ENCODE measurements at places on chromosomes 1 and 21.

GRCh38 chr1:2088458-2088857 lies 38.2 kb downstream of the PRKCZ start:
- no peak for DNase-seq

DNA sequence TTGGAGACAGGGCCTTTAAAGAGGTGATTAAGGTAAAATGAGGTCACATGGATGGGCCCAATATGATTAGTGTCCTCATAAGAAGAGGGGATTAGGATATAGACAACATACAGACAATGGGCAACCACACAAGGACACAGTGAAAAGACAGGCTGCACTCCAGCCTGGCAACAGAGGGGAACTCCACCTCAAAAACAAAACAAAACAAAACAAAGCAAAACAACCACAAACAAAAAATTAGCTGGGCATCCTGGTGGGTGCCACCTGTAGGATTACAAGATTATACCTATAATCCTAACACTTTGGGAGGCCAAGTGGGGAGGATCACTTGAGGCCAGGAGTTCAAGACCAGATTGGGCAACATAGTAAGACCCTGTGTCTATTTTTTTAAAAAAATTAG lies 4.8 kb upstream of the MDM4 start:
- no peak for DNase-seq

DNA sequence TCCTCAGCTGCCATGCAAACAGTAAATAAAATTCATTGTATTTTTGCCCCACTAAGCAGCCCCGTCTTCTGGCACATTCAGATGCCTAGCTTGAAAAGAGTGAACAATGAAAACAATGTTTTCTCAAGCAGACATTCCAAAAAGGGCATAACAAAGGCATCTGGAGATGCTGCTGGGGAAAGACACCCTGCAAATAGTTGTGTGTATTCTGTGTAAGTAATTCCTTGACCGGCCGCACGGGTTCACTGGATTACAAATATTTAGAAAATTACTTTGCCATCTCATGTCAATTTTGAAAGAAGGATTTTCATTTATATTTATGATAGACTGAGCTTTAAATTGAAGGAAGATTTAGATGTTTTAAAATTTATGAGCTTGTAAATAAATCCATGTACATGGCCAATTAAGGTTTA lies 142.2 kb downstream of the SLC45A1 start:
- no peak for DNase-seq

DNA sequence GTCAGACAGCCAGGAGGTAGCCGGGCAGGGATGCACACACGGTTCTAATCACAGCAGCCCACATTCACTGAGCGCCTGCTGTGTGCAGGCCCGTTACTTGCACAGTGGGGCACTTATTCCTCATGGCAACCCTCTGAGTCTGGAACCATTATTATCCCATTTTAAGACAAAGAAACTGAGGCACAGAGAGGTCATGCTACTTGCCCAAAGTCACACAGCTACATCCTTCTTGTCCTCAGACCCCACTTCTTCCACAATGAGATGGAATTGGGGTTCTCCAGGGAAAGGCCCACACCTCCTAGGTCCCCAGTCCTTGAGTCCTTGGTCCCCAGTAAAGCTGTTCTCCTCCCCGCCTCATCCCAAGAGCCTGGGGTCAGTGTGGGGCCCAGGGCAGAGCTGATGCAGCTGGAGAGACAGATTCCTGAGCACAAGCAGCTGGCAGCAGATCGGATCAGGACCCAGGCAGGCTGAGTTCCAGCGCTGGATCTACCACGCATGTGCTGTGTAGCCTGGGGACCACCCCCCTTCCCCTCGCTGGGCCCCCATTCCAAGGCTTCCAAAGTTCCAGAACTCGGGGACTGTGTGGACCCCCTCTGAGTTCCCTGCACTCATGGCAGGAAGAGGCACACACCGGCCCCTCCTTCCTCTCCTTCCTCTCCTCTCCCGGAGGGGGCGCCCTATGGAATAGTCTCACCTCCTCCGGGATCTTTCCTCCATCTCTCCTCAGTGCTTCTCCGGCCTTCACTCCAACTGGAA lies 393.4 kb downstream of the MATN1 start:
- no peak for DNase-seq

DNA sequence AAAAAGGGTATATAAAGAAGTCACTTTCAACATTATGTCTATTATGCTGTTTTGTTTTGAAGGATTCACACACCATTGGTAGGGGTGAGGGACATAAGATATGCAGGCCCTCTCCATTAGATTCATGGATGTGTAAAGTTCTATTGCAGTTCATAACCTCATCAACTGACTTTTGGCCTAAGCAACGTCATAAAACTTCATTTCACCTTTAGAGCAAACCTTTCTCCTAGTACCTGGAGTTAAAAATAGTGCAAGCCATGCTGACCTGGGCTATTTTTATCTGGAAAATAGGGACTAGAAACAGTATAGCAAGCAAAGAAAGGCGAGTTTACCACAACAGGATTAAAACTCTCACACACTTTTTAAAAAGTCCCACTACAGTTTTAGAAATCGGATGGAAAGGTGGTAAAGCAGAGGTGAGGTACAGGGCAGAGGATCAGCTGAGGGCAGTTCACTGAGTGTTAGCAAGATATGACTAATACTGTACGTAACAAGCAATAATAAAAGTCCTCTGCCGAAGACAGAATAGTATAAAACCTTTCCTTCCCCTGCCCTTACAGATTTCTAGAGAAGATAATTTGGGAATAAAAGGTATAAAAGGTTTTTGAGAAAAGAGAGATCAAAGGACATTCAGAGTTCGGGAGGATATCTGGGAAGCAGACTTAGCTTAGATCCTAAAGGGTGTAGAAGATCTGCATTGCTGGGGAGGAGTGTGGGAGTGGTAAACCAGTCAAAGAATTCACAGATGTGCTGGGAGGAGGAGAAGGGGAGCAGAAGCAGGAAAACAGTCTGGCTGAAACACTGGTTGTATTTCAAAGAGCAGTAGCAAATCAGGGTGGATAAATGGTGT lies 14.3 kb downstream of the EGLN1 start:
- DNase-seq = no peak

DNA sequence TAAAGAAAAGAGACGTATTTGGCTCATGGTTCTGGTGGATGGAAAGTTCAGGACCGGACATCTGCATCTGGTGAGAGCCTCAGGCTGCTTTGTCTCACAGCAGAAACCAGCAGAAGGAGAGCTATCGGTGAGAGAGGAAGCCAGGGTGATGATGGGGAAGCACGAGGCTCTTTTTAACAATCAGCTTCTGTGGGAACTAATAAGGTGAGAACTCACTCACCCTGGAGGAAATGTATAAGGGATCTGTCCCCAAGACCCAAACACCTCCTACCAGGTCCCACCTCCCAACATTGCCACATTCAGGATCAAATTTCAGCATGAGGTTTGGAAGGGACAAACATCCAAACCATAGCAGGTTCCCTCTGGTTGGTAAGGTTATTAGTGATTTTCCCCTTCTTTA lies 32.8 kb downstream of the ASTN1 start:
- DNase-seq = no peak

DNA sequence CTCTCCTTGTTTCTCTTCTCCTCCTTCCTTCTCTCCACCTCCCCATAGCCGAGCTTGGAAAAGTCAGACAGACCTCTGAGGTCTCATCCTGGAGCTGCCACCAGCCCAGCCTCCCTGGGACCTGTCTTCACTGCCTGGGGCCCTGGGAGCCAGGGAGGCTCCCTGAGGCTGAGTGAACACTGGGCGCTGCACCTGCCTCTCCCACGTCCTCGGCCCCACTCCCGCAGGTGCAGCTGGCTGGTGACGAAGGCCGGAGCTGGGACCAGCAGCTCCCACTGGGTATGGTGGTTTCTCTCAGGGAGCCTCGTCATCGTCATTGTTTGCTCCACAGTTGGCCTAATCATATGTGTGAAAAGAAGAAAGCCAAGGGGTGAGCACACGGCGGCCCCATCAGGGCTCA lies 5.3 kb downstream of the TNFRSF14 start:
- DNase-seq = no peak

DNA sequence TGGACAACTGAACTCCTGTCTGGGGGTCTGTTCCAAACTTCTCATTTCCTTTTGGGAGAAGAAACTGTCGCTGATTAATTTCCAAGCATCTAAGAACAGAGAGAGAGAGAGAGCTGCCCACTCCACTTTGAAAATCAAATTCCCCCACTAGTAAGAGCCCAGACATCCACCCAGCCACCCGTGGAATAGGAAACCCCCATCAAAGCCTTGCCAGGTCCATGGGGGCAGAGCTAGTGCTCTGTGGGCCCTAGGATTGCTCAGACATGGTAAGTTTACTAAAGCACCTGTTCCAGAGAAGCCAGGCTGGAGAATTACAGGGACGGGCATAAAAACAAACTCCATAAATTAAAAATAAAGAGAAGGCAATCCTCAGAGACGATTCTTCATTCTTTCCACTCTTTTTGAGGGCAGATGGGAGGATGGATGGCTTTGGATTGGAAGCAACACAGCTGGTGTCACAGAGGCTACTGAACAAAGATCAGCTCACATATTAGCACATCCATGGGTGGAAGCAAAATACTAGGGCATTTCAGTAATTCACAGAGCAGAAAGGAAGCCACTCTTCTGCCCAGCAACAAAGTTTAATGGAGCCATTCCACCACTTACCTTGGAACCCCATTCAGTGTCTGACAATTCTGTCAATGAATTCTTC lies 103.9 kb downstream of the COLGALT2 start:
- no peak for DNase-seq

- no peak for DNase-seq
Measured at GRCh38 chr1:208724079-208724478, 479.9 kb upstream of the PLXNA2 start.

GRCh38 chr1:223393275-223394214 lies at the start of gene CCDC185:
Gene CCDC185 (plus strand): TSS chr1:223393415. CDS start chr1:223393476, 61 bp downstream.
- DNase-seq = no peak

DNA sequence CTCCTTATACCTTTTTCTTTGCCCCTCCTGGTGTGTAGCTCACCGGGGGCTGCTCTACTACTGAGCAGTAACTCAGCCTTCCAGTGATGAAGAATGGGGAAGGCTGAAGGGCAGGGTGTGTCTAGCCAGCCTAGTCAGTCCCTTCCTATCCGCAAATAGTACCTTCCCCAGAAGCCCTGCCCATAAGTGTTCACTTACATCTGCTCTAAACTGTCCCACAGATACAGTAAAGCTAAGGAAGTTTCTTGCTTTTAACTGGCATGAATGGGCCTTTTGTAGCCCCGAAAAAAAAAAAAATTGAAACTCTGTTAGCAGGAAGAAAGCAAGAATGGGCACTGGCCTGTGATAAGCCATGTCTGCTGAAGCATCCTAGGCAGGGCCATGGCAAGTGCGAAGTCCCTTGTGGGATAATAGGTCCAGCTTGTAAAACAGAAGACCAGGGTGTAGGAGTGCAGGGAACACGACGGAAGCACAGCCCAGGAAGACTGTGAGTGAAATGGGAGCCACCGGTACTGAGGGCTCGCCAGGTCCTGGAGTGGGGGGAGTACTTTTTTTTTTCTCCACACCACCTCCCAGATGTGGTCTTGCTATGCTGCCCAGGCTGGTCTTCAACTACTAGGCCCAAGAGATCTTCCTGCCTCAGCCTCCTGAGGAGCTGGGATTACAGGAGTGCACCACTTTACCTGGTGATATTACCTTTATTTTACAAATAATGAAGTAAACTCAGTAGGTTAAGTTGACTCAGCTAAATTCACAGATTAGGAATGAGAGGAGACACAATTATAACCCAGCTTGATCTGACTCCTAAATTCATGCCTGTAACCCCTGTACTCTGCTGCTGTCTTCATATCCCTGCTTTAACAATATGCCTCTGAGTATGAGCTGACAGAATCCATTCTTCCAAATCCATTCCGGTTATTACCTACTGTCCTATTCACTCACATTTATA lies 347.5 kb downstream of the SMYD3 start:
- DNase-seq = no peak

DNA sequence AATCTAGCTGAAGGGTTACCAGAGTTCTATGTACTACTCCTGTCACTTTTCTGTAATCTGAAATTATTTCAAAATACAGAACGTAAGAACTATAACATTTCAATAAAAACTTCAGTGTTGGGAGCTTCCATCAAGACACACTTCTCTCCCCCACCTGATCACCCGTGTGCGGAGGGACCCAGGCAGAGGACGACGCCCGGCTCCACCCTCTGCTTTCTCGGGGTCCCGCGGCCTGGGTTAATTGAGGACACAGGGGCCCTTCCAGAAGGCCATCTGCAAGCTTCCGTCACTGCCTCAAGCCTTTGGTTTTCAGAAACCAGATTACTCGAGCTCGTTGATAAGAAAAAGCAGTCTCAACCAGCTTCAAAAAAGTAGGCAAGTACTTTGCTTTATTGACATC lies 27.8 kb downstream of the RIPK4 start:
- DNase-seq = no peak

DNA sequence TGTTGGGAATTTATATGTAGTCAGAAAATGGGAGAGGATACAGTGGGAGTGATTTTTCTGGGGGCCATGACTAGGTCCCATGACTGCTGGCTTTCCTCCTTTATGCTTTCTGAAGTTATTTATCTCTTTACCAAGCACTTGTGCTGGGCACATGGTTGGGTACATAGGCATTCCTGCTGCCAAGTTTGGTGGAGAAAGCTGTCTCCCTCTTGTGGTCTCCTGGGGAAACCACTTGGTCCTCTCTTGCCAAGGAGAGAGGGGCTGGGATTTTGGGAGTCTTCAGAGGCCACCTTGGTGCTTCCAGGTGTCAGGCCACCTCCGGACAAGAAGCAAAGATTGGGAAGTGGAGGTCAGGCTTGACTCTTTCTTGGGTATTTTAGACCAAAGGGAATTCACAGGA lies 120.2 kb upstream of the KCNE2 start:
- DNase-seq = no peak

DNA sequence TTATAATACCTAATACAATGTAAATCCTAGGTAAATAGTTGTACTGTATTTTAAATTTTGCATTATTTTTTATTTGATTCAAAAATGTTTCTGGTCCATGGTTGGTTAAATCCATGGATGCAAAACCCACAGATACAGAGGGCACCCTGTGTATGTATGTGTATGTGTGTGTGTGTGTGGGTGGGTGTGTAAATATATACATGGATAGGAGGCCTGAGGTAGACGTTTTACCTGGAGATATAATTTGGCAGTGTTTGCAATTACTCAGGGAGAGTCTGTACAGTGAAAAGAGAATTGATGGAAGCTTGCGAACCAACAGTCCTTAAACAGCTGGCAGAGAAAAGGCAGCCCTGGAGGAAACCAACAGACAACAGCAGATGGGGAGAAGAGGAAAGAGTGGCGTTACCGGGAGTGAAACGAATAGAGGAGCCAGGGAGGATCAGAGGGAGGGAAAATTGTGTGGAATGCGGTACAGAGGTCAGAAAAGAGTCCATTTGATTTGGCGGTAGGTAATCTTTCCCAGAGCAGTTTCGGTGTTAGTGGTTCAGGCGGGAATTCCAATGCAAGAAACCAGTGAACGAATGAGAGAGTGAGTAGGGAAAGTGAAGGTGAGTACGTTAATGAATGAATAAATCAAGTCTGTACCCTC lies 47.9 kb upstream of the NBL1 start:
- DNase-seq = no peak

GRCh38 chr1:58401991-58402390 lies 144.5 kb downstream of the OMA1 start:
- no peak for DNase-seq

DNA sequence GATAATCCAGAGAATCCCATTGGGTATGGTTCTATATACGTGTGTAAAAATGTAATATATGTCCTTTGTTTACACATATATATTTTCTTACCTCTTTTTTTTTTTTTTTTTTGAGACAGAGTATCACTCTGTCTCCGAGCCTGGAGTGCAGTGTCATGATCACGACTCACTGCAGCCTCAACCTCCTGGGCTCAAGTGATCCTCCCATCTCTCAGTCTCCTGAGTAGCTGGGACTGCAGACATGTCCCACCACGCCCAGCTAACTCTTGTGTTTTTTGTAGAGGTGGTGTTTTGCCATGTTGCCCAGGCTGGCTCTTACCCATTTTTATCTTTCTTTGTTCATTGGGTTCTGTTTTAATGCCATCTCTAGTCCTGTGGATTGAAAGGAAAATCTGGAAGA lies 59.5 kb downstream of the ZBTB17 start:
- DNase-seq = no peak

GRCh38 chr1:206557636-206558473 lies 50.5 kb downstream of the RASSF5 start:
- no peak for DNase-seq
